Epithelial cell of alveolus of lung (primary cell): ENCODE measurements at places on chromosomes 1 and 21. TPM values are rescaled to one million over a fixed set of nuclear protein-coding genes. Genes with fewer than 3 reads are reported as not detected.

The SLC22A15 gene
- total RNA-seq = 0.32 and 1.9 TPM in 2 replicates

The CFAP45 gene
- 0.48 and 0.65 TPM in 2 replicates for total RNA-seq

The TEDDM1 gene
- not detected in 2 replicates for total RNA-seq

The LCE1C gene
- not detected in 2 replicates for total RNA-seq

The PKP1 gene
- under 0.01 and 0.24 TPM in 2 replicates for total RNA-seq

The KIF21B gene
- total RNA-seq = 0.08 and 1.9 TPM in 2 replicates

The LEFTY2 gene
- total RNA-seq = not detected in 2 replicates

The PRRX1 gene
- 40.6 and 51.3 TPM in 2 replicates for total RNA-seq

The ADAMTSL4 gene
- total RNA-seq = 9.4 and 70.6 TPM in 2 replicates

The RPAP2 gene
- 3.7 and 10.3 TPM in 2 replicates for total RNA-seq

The ELAPOR1 gene
- 0.13 and 0.48 TPM in 2 replicates for total RNA-seq

The FCER1G gene
- total RNA-seq = 0.26 and 6.1 TPM in 2 replicates

The LDLRAD2 gene
- total RNA-seq = not detected in 2 replicates

The NBPF11 gene
- total RNA-seq = 1.7 and 4.0 TPM in 2 replicates

The NUF2 gene
- total RNA-seq = 5.4 and 11.2 TPM in 2 replicates

The CELA2B gene
- not detected in 2 replicates for total RNA-seq

The NEXN gene
- 9.1 and 10.9 TPM in 2 replicates for total RNA-seq

The PRAMEF27 gene
- total RNA-seq = not detected in 2 replicates

The SLC2A1 gene
- 164 and 255 TPM in 2 replicates for total RNA-seq

The TMEM240 gene
- total RNA-seq = 4.4 and 10.3 TPM in 2 replicates

The FCRL5 gene
- not detected in 2 replicates for total RNA-seq

The F5 gene
- total RNA-seq = under 0.01 TPM in 1 of 2 replicates, not detected in the other
